Hypothalamus (tissue), 51 donors: ENCODE measurements at places on chromosomes 16 and 17.

- DNase-seq = no peak
These were observed 553.3 kb upstream of the CDH11 start for GRCh38 chr16:65675161-65675560.

DNA sequence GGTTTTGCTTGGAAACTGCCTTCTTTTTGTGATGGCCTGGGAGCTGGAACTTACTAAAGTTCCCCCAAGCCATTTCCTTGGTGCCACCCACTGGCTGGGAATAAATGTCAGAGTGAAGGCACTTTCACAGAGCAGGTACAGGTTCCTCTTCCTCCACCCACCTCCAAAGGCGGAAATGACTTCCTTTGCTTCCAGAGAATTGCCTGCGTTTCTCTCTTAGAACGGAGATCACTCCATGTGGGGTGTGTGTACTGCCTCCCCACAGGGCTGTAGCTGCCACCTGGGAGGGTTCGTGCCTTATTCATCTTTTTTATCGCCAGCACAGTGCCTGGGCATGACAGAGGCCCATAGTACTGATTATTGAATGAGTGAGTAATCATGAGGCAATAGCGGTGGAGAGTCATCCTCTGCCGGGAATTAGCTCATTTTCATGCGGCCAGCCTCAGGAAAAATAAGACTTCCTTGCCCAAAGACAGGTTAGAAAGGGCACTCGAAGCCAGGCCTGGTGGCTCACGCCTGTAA is 32.2 kb upstream of the HAS3 start:
- DNase-seq = no peak

DNA sequence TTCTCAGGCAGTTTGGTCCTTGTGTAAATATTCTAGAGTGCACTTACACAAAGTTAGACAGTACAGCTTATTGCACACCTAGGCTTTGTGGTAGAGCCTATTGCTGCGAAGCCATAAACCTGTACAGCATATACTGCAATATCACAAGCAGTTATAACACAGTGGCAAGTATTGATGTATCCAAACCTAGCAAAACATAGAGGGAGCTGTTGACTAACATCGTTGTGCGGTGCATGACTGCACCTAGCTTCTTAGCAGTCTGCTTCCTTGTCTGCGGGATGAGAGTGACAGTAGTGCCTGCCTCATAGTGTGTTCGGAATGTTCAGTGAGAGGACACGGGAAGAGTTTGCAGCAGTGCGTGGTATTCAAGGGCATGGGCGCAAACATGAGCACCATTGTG is 78.9 kb downstream of the MPRIP start:
- no peak for DNase-seq

- no peak for DNase-seq
These were observed 17.8 kb downstream of the RARA start for GRCh38 chr17:40326832-40327199.

DNA sequence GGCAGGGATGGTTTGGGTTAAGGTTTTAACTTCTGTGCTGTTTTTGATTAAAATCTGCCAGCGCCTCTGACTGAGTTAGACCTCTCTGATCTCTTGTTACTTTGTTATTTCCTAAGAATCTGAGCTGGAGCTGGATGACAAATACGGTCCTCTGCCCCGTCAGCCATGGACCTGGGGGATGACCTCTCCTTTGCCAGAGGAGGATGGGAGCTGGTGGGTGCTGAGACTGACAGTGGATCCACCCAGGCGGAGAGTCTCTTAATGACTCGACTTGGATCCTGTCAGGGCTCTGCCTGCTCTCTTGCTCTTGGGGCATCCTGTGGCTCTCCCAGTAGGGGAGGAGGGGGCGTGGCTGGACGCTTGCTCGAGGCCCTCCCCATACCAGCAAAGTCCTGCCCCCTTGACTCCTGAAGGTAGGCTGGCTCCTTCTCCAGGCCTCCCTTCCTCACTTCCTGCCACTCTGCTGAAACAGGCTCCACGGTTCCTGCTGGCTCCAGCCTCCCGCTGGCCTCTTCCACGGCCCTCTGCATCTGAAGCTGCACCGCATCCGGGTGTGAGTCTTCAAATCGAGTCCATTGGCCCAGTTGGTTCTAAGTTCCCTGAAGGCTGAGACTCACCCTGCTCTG is 24.8 kb upstream of the MAP3K14 start:
- no peak for DNase-seq

GRCh38 chr16:1610899-1611632 is 806 bp downstream of the IFT140 start:
- no peak for DNase-seq

GRCh38 chr17:32161029-32161428 is 18.7 kb downstream of the RHOT1 start:
- no peak for DNase-seq

- DNase-seq = no peak
These were observed 3.3 kb downstream of the TPSD1 start for GRCh38 chr16:1258906-1259759.
